ENCODE measurements at places on chromosomes 1 and 21.

- no peak for DNase-seq
These were observed 36.8 kb upstream of the RPF1 start for GRCh38 chr1:84442256-84442655.

DNA sequence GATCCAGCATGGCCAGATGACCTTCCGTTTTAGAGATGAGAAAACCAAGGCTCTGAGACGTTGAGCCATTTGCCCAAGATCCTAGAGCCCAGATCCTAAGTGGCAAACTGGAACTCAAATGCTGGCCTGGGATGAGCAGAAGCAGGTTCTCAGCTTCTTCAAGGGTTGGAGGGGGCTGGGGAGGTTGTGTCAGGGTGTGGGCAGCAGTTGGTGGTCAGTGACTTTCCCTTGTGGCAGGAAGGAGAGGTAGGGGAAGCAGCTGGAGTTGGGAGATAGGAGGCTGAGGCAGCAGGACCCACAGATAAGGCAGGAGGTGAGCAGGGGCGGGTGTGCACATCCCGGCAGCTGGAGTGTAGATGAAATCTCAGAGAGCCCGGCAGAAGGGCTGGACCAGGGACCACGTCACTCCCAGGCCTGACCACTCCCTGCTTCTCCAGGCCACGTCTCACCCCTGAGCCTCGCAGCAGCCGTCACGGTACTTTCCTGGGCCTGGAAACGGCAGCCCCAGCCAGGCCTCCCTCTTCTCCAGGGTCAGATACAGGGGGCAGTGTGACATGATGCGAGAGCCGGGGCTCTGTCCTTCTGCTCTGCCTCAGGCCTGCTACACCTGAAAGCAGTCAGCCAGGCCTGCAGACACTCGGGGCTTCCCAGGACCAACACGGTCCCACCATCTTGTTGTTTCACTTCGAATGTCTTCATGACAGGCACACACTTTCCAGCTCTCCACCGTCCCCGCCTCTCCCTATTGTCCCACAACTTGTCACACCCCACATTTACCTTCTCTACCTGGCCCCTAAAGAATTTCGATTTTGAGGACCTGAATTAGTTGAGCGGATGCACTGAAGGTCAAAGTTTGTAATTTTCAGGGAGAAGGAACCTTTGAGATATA lies 11.5 kb upstream of the LAPTM5 start:
- no peak for DNase-seq

- no peak for DNase-seq
These were observed 46.2 kb upstream of the EDEM3 start for GRCh38 chr1:184800876-184801275.

- no peak for DNase-seq
These were observed 289.6 kb upstream of the DAB1 start for GRCh38 chr1:57713501-57713900.

- no peak for DNase-seq
These were observed 33.4 kb downstream of the RGS7 start for GRCh38 chr1:241323514-241324195.

DNA sequence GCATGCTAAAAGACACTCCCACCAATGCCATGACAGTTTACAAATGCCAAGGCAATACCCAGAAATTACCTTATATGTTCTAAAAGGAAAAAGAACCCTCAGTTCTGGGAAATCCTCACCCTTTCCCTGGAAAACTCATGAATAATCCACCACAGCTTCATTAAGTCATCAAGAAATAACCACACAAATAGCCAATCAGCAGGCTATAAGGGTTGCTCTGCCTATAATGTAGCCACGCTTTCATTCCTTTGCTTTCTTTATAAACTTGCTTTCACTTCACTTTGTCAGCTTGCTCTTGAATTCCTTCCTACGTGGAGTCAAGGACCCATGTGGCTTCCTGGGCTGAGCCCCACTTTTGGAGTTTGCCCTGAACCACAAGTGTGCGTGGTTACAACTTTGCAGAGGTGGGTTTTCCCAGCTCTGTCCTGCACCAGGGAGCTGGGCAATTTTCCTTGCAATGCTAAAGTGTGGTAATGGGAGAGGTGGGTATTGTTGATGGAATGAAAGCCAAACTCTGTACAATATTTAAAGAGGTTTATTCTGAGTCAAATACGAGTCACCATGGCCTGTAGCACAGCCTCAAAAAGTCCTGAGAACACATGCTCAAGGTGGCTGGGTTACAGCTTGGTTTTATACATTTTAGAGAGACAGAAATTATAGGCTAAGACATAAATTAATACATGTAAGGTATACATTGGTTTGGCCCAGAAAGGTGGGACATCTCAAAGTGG lies 42.2 kb upstream of the COG2 start:
- no peak for DNase-seq
